ENCODE measurements at places on chromosomes 6 and 20. TPM values are rescaled to one million over a fixed set of nuclear protein-coding genes. Genes with fewer than 3 reads are reported as not detected.

C6orf118 gene
- not detected for total RNA-seq

ANGPT4 gene
- not detected for total RNA-seq

MOG gene
- not detected for total RNA-seq

MATN4 gene
- total RNA-seq: 0.05 TPM

EDN3 gene
- total RNA-seq: not detected

DAAM2 gene
- 1.9 TPM for total RNA-seq

HCK gene
- total RNA-seq: not detected

SIM1 gene
- total RNA-seq: not detected

HLA-DMA gene
- 0.28 TPM for total RNA-seq

SAMD5 gene
- 0.37 TPM for total RNA-seq

C20orf204 gene
- 0.74 TPM for total RNA-seq

TUBB2A gene
- 77.1 TPM for total RNA-seq

KCNQ2 gene
- not detected for total RNA-seq

PROCR gene
- 97.8 TPM for total RNA-seq

ADAM33 gene
- 0.79 TPM for total RNA-seq

LKAAEAR1 gene
- total RNA-seq: not detected

C6orf163 gene
- total RNA-seq: 1.1 TPM

PSORS1C2 gene
- 0.33 TPM for total RNA-seq

ANKRD66 gene
- total RNA-seq: not detected

GJA10 gene
- total RNA-seq: not detected

RAMACL gene
- 0.05 TPM for total RNA-seq

HRH3 gene
- not detected for total RNA-seq
